GM12865 (cell line): ENCODE measurements at places on chromosomes 12 and 14.

GRCh38 chr14:34650786-34651584 is 21.0 kb upstream of the SNX6 start:
- DNase-seq: no peak

DNA sequence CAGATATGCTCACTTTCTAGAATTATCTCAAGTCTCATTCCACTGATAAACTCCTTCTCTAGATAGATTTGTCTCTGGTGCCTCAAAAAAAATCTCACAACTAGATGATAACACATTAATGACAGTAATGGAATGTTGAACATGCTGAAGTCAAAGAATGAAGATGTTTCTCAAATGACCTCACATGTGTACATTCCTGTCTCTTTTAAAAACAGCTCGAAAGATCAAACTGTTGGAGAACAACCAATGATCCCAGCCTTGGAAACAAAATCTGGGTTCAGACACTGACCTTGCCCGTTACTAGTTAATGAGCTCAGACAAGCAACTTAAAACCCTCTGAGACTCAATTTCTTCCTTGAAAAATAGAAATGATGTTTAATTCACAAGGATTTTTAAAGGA is 44.7 kb upstream of the KCNJ8 start:
- DNase-seq: no peak

DNA sequence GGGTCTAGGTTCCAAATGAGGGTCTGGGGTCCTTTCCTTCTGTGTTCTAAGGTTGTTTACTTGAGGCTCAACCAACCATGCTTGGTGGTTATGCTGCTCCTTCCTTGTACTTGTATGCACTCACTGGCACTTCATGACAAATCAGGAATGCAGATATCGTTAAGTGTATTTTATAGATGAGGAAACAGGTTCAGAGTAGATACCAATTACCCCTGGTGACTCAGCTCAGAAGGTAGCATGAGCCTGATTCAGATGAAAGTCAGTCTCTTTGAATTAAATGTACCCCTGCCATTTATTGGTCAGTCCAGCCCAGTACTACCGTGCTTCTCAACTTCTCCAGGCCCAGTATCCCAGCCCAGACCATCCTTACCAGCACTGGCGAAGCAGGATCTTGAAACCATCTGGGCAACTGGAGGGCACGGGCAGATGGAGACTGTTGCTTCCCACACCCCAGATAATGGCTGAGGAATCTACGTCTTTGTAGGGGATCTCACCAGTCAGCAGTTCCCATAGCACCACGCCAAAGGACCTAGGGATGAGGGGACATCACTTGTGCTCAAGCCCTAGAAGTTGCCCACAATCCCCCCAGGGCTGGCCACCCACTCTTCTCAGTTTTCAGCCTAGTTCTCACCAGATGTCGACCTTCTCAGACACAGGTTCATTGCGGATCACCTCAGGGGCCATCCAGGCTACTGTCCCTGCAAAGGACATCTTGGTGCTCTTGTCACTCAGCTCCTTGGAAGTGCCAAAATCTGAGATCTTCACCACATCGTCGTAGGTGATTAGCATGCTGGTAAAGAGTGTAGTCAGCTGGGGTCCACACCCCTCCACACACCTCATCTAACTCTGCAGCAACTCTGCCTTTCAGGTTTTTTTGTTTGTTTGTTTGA is 14.3 kb downstream of the MAP3K12 start:
- DNase-seq: no peak

GRCh38 chr14:61429316-61429715 is 107.9 kb downstream of the PRKCH start:
- DNase-seq: no peak

- no peak for DNase-seq
Measured at GRCh38 chr12:8911606-8912268, 2.6 kb upstream of the PHC1 start.

GRCh38 chr14:41799817-41800216 is 193.1 kb downstream of the LRFN5 start:
- no peak for DNase-seq

- DNase-seq: no peak
Measured at GRCh38 chr12:67750513-67751183, 102.1 kb downstream of the DYRK2 start.

GRCh38 chr12:26567126-26567525 is 265.9 kb downstream of the ITPR2 start:
- DNase-seq: no peak

- DNase-seq: no peak
Measured at GRCh38 chr12:29024117-29024516, 125.0 kb upstream of the FAR2 start.

- DNase-seq: no peak
Measured at GRCh38 chr12:11703378-11703777, 53.9 kb downstream of the ETV6 start.

- DNase-seq: no peak
Measured at GRCh38 chr14:72685456-72685855, 208.4 kb downstream of the DPF3 start.

DNA sequence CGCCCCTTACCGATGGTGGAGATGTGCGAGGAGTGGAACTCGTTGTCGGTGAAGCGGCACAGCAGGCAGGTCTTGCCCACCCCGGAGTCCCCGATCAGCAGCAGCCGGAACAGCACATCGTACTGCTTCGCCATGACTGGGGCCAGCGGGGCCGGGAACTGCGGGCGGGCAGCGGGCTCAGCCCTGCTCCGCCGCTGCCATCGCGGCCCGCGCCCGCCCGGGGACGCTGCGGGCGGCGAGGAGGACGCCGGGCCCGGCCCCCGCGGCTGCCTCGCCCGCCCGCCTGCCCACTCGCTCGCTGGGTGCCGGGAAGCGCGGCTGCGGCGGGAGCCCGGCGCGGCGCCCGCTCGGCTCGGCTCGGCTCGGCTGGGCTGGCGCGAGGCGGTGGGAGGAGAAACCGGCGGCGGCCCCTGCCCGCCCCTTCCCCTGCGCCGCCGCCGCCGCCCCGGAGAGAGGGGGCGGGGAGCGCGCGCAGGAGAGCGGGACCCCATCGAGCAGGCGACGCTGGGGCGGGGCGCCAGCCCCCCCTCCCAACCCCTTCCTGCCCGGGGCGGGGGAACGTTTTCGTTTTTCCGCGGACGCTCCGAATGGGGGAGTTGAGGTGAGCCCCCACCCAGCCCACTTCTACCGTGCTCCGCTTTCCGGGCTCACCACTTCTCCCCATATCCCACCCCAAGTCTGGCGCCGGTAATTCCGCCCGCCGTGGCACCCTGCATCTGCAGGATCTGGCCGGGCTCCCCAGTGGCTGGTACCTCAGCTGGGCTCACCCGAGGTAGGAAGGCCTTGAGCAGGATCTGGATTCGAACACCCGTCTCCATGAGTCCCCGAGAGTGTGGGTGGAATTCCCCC is at the start of gene RAB15:
Gene RAB15, minus strand, starts transcription at position 394 of the 849 bp plus-strand sequence. Its CDS starts 260 bp downstream, at position 134.
- peak; percentile 33 for DNase-seq

DNA sequence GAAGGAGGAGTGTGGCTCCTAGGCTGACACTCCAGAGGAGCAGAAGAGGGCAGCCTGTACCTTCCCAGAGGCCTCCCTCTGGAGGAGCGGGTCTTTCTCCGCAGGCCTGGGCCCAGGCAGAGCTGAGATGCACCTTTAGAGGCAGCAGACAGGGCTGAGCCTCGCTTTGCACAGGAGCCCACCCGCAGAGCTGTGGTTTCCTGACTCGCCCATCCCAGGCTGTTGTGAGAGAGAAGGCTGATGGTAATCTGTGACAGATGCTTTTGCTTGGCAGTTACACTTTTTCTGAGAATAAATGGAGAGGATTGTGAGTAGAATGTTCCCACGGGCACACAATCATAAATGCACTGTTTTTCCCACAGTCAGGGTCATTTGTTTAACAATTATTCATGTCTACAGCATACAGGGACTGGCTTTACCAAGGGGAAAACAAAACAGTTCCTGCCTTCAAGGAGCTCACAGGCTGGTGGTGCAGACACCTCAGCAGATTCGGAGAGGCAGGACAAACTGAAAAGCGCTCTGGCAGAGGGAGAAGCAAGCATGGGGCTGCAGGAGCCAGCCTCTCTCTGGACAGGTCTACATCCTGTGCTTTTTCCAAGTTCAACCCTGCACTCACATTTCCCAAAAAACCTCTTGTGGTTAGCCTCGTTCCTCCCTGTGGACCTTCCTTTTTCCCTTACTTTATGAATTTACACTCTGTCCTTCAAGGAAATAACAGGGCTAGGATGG is 13.9 kb downstream of the EVL start:
- DNase-seq: peak; percentile 35

DNA sequence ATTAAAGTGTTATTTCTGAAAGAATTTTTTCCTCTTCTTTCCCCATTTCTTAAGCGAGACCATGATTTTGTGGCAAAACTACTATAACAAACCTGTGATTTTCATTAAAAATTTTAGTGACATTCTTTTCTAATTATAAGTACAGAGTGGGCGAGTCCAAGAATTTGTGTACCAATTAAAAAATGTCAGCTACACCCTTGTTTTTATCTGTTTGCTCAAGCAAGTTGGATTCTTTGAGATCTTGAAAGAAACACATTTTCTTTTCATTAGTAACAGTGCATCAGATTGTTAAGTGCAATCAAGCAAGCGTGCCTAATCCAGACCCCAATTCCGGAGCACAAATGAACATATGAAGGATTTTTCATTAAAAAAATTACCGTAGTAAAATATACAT is 338.8 kb upstream of the DDHD1 start:
- no peak for DNase-seq

- peak; percentile 68 for DNase-seq
Measured at GRCh38 chr12:95182868-95183415, 34.3 kb downstream of the FGD6 start.

DNA sequence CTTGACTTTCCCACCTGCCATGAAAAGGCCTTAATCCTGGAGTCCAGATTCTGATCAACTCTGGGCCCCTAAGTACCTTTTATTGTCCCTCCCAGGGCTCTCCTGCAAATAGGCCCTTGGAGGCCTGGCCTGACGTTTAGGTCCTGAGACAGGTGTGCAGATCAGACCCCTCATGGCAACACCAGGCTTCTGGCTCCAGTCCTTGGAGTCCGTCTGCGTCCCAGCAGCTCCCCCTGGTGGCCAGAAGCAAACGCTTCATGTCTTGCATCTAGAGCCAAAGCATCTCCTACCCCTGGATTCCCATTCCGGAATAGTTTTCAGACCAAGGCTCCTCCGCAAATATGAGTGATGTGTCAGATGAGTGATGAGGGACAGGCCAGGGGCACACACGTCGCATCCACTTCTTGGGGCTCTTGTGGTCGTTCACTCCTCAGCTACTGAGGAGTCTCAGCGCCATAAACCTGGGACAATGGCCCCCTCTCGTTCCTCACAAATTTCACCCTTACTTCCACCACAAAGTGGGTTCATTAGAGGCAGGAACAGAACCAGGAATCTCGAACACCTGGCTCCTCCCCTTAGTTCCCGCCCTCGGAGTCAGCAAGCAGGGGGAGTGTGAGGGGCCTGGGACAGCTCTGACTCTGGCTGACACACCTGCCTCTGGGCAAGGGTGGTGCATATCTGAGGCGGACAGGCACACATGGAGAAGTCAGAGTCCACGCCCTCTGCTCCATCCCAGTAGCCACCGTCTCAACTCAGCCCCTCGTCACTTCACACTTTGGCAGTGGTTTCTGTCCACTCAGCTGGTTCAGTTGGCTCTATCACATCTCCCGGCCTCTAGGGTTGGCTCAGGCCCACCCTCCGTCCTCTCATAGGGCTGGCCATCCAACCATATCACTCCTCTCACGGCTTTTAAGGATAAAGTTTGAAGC is 77.9 kb upstream of the PWP1 start:
- DNase-seq: peak; percentile 85

GRCh38 chr14:64502456-64502855 is 1.2 kb downstream of the ZBTB25 start:
- DNase-seq: peak; percentile 28

DNA sequence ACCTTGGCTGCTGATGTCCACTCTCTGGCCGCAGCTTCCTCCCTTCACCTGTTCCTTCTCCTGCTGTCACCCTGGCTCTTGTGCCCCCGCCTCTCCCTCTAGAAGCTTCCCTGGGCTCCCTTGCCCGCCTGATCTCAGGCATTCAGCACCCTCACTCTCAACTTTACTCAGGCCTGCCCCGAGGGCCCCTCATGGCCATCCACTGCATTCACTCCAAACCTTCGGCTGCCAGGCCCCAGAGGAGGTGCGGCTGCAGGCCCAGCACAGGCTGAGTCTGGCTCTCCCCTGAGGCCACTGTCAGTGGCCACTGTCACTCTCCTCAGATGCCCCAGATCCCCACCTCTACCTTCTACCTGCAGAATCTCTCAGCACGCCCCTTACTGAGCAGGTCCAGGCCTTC is 183.9 kb downstream of the ZFP36L1 start:
- DNase-seq: no peak

DNA sequence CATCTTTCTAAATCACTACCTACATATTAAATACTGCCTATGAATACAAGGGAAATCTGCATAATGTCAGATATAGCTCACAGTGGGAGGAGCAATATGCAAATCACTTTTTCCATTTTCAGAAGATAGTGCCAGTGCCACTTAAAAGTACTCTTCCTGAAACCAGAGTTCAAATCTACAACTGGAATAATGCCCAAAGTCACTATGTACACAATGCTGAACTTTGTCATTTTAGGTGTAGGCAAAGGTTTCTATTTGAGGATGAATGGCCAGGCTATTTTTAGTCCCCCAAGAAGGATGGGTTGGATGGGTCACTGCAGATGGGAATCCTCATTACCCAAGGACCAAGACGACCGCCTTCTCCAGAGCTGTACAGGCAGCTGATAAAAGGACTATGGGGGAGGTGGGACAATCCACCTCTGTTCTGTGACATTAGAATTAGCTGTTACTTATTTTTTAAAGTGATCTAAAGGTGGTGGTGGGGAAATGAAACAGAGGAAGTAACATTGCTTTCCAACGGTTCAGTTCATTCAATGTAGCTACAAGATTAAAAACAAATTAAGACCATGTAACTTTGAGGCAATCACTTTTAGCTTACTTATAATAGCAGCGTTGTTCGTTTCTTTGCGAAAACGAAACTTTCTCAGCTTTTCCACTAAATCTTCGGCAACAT is 5.6 kb downstream of the GMFB start:
- DNase-seq: no peak

- no peak for DNase-seq
Measured at GRCh38 chr12:9237286-9237685, 29.1 kb upstream of the PZP start.

DNA sequence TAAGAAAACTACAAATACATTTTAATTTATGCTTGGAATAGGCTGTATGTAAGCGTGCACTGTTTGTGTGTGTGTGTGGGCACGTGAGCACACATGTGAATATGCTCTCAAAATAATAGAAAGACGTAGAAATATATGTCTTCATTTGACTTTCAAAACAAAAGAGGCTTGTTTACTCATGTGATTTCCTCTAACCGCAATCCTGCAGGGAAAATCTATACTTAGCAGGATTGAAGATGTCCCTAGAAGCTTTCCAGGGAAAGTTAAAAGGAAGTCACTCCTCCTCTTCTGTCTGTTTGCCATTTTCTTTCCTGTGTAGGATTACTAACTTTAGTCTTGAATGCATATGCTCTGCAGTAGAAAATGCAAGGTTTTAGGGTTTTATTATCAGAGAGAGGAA is 404.7 kb downstream of the MDGA2 start:
- DNase-seq: no peak
